ENCODE measurements at places on chromosomes 6 and 20.

GRCh38 chr6:72595812-72596211 is 26.1 kb upstream of the KCNQ5 start:
- no peak for DNase-seq

DNA sequence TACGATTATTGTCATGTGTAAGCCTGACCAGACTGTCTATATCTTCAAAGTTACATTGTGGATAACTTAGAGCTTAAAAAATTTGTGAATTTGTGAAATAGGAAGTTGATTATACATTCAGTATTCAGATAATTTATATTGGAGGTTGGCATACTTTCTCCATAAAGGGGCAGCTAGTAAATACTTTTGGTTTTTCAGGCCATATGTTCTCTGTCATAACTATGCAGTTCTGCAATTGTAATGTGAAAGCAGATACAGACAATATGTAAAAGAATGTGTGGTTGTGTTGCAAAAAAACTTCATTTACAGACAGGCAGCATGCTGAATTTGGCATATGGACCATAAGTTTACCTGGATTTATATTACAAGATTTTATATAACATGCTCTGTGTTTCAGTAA is 29.3 kb downstream of the HSF2 start:
- DNase-seq = no peak

GRCh38 chr20:14332866-14333265 is 4.5 kb downstream of the FLRT3 start:
- DNase-seq = no peak

GRCh38 chr6:53581173-53581773 is 36.4 kb upstream of the GCLC start:
- no peak for DNase-seq

DNA sequence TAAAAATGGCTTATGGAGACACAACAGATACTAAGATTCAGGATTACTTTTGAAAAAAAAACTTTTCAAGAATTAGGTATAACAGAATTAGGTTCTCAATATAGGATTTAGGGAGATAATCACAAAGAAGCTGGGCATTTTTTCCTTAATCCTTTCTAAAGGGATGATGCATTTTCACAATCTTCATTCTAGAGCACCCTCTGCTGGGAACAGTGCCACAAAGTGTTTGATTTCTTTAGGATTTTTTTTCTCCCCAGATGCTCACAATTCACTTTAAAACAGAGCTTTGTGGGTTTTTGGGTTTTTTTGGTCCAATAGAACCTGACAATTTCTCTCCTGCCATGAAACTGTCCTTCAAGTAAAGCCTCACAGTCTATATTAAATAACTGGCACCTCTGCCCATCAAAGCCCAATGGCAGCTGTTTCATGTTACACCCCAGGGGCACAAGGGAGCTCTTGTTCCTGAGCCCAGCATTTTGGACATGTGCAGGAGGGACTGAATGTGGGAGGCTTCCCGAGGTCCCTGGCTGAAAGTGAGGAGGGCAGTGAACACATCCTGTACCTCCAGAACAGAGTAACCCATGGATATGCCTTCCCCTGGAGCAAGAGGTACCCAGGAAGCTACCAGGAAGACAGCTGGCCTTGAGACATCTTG is 39.7 kb downstream of the PREP start:
- DNase-seq = no peak

DNA sequence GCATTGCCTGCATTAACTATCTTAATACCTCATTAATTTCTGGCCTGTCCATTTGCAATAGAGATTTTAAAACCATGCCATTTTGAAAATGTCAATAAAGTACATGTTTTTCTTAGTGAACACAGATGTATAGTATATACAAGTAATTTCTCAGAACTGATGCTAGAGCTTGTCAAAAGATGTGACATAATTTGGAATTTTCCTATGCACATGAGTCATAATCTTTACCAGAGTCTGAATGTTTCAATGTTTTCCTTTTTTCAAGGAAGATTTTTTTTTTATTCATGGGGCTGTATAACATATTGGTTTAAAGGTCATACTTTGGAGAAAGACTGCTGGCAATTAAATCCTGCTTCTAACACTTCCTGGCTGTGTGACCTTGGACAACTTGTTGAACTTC is 1347.5 kb upstream of the ADGRB3 start:
- no peak for DNase-seq

GRCh38 chr6:41894366-41895299 is 542 bp downstream of the USP49 start:
- DNase-seq = no peak

DNA sequence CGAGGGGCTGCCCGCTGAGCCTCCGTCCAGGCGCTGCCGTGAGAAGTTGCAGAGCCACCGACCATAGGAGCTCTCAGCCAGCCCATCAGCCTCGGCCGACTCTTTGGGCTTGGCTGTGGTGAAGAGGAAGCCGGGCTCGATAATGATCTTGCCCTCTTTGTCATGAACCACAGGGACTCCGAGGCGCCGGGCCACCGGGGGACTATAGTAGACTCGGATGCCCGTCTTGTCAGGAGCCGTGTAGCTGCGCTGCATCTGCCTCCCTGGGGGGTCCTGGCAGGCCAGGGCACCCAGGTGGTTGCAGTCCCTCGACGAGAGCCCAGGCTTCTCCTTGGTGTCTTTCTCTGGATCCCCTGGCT is 20.5 kb upstream of the DSN1 start:
- no peak for DNase-seq

GRCh38 chr6:33170176-33171015 is 21.9 kb downstream of the COL11A2 start:
- DNase-seq = no peak

DNA sequence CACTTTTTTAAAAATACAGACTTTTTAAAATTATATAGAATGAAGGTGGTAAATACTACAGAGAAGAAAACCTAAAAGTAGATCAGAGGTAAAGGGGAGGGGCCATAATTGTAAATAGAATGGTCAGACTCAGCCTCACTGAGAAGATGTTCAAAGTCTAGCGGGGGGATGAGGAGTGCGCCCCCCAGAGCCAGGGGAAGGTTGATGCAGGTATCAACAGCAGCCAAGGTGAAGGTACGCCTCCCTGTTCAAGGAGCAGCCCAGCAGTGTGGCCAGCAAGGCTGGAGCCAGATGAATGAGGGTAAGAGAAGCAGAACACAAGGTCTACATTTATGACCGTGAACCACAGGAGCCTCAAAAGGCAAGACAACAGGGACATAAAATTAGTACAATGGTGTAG is 204.1 kb downstream of the PTPRT start:
- DNase-seq = no peak

GRCh38 chr6:151723152-151723551 is 84.3 kb upstream of the ESR1 start:
- DNase-seq = no peak

- DNase-seq = no peak
These were observed 48.9 kb downstream of the CNBD2 start for GRCh38 chr20:36017048-36017951.

DNA sequence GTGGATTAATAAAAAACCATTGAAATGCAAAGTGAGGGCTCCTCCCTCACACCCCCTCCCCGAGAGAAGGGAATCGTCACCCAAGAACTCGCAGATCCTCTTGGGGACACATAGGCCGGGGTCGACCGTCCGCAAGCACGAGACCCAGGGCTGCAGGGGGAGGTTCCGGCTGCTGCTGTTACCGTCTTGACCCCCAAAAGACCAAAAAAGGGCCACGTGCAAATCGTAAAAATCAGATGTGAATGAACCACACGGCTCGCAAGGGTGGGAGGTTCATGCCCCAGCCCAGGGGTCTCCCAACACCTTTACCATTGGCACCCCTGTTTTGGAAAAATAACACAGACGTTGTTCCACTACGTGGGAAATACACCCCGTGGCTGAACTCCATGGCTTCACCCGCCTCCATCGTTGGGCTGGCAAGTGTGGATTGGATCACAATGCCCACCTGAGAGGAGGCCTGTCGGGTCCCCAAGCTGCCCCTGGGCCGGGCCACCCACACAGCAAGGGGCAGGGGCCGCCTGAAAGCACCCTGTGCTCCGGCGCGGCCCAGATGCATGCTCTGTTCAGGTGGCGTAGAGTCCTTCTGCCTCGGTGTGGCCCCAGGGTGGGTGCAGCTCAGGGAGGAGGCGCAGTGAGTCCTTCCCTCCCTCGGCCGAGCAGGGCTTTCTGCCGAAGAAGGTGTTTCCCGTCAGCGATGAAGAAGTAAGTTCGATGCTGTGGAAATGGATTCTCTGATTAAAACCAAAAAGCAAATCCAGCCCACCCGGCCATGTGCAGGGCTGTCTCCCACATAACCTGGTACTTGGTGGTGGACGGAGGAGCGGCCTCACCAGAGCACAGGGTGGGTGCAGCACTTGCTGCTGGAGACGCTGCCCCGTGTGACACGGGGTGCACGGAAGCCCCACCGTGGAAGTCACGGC is 85.0 kb downstream of the YTHDF1 start:
- no peak for DNase-seq

- DNase-seq = no peak
These were observed 1022.2 kb upstream of the GJE1 start for GRCh38 chr6:141110481-141110880.

GRCh38 chr20:35742741-35743523 is 872 bp upstream of the RBM39 start:
- DNase-seq = no peak

Data from ecto neural progenitor cell (in vitro differentiated cells).